ENCODE measurements at places on chromosomes 6 and 20.

- DNase-seq: no peak
Observed at GRCh38 chr20:39993742-39994141, 695.3 kb downstream of the MAFB start.

GRCh38 chr6:120873125-120873865 lies 461.0 kb downstream of the TBC1D32 start:
- no peak for DNase-seq

DNA sequence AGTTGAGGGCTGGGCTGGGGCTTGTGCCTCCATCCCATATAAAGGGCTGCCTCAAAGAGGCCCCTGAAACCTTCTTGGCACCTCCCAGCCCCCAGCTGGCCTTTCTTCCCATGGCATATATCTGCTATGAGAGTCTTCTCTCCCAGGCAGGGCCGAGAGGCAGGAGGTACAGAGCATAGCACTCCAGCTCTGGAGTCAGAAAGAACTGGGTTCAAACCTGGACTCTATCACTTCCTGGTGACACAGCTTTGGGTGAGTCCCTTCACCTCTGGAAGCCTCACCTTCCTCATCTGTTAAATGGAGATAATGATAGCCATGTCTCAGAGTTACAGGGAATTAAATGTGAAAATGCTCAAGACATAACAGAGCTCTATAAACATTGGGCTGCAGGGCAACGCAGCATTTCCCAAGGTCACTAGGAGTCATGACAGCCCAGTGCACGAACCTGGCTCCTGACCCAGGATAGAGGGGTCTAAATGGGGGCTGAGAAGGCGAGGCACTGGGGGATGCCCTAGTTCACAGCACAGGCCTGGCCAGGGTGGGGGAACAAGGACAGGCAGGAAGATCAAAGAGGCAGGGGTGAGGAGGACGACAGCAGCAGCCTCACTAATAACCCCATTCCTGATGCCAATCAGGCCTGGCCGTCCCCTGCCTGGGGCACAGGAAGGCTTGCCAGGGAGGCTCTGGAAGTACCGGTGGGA lies 1.9 kb downstream of the FAM83C start:
- no peak for DNase-seq

DNA sequence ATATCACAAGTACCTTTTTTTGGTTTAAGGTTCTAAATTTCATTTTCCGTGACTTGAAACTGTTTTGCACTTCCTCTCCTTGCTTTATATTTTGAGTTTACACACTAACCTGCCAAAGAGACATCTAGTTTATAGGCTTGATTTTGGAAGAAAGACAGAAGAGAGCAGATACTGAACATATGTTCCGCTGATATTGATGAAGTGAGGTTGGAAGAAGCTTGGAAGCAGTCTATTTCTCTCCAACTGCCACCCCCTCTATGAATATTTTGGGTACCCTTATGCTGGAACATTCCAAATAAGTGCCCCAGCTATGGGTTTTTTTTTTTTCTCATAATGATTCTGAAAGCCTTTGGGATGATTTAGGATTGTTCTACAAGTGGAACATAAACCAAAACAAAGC lies 150.6 kb downstream of the LAMA2 start:
- no peak for DNase-seq

GRCh38 chr6:105711216-105711615 lies 308.3 kb upstream of the PREP start:
- DNase-seq: no peak

GRCh38 chr20:9740486-9740885 lies 98.4 kb downstream of the PAK5 start:
- no peak for DNase-seq

DNA sequence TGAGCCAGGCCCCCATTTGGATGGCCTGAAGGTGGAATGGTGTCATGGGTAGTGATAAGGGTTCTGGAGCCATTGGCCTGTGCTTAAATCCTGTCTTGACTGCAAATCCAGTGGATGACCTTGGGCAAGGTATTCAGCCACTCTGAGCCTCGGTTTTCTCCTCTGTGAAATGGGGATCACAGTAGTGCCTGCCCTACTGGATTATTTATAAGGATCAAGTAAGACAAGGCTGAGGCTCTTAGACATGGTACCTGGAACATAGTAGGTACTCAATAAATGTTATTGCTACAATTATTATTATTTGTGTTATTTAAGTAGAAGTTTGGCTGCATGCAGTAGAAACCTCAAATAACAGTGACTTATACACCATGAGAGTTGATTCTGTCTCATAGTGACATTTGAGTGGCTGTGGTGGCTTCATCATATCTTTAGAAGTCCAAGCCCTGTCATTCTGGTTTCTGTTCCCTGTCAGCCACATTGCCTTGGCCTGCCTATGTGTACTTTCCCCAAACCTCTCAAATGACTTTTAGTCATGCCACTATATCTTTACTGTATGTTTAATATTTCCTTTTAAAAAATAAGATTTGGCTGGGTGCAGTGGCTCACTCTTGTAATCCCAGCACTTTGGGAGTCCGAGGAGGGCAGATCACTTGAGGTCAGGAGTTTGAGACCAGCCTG lies 37.6 kb upstream of the CHMP4B start:
- DNase-seq: no peak

- DNase-seq: no peak
Observed at GRCh38 chr20:39669659-39670058, 707.5 kb downstream of the DHX35 start.

GRCh38 chr20:19695081-19695480 lies 63.0 kb upstream of the RIN2 start:
- no peak for DNase-seq

Measured in NCI-H748 treated with DMSO at 0.1 percent for 48 hours (cell line).